ENCODE measurements at places on chromosomes 4 and X. TPM values are rescaled to one million over a fixed set of nuclear protein-coding genes. Genes with fewer than 3 reads are reported as not detected.

PABPC5 gene
- 2.9 TPM for total RNA-seq

BRS3 gene
- total RNA-seq, result not detected

ENAM gene
- 0.17 TPM for total RNA-seq

FRMD7 gene
- not detected for total RNA-seq

NAA11 gene
- not detected for total RNA-seq

FATE1 gene
- total RNA-seq, result not detected

MCF2 gene
- 0.15 TPM for total RNA-seq

SPIN2A gene
- 0.99 TPM for total RNA-seq

TCEAL2 gene
- total RNA-seq, result 0.17 TPM

XG gene
- 13.4 TPM for total RNA-seq

SPANXB1 gene
- not detected for total RNA-seq

IL3RA gene
- not detected for total RNA-seq

RAB40AL gene
- 0.73 TPM for total RNA-seq

EVC gene
- 48.4 TPM for total RNA-seq

HAND2 gene
- 0.58 TPM for total RNA-seq

FOXP3 gene
- not detected for total RNA-seq

ZNF711 gene
- under 0.01 TPM for total RNA-seq

CCDC149 gene
- 11.6 TPM for total RNA-seq

ITM2A gene
- total RNA-seq, result 1.3 TPM

MAGEC2 gene
- not detected for total RNA-seq
